CD4-positive, alpha-beta T cell treated with Interleukin-17A for 1 hour (primary cell): ENCODE measurements at places on chromosomes 16 and 17.

DNA sequence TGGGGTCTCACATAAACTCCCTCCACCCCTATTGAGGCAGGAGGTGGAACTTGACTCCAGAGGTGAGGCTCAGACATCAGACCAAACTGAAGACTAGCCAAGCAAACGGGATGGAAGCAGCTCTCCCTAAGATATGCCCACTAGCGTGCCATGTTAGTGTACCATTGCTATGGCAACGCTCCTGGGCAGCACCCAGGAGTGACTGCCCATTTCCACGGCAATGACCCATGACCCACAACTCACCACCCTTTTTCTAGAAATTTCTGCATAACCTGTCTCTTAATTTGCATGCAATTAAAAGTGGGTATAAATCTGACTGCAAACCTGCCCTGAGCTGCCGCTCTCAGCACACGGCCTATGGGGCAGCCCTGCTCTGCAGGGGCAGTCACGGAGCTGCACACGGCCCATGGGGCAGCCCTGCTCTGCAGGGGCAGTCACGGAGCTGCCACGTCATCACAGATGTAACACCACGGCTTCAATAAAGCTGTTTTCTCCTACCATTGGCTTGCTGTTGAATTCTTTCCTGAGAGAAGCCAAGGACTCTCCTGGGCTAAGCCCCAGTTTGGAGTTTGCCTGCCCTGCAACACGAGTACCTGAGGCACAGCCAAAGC is 164.3 kb downstream of the RBFOX3 start:
- DNase-seq = no peak

DNA sequence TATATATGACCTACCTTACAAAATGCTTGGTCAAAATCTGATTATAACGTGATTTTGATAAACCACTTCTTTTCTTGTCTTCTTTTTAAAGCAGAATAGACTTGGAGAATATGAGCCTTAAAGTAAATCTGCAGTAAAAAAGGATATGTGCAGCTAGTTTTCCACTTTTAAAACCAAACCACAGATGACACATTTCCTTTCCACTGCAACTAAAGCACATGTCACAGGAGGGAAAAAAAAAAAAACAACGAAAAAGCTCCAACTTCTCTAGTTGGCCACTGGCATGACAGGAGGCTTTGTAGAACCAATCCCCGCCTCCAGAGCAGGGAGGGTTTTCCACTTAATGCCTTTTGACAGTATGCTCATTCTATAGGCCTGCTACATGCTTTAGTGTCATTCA is at the start of gene EVI2A:
Gene EVI2A, minus strand, starts transcription at position 142 of the 400 bp plus-strand sequence. CDS start 2,609 bp downstream, outside the sequence.
- DNase-seq = peak; percentile 93

- DNase-seq = no peak
Observed at GRCh38 chr17:41848788-41849187, 11.2 kb downstream of the KLHL10 start.

DNA sequence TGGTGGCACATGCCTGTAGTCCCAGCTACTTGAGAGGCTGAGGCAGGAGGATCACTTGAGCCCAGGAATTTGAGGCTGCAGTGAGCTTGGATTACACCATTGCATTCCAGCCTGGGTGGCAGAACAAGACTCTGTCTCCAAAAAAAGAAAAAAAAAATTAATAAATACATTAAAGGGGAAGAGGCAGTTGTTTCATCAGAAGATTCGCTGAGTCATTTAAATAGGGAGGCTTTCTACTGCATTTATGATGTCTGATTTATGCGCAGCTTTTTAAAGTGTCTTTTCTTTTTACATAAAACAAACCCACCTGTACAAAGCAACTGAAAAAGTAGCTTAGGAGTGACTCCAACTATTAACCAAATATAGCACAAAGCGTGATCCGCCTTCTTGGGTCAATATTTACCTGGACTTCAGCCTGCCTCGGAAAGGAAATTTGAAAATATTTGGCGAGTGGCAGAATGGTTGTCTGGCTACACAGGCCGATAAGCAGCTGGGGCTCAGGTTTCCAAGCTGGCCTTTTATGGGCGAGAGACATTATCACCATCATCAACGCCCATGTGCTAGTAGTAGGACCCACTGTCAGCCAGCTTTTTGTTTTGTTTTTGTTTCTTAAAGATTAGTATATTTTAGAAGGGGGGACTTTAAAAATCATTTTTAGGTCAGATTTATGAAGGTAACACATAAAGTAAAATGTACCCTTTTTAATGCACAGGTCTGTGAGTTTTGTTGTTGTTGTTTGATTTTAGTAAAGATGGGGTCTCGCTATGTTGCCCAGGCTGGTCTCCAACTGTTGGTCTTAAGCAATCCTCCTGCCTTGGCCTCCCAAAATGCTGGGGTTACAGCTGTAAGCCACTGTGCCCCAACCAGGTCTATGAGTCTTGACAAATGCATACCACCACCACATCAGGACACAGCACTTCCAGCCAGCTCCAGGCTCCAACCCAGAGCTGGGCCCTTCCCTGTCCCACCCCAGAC is 42.5 kb upstream of the RASD1 start:
- no peak for DNase-seq

- DNase-seq = peak; percentile 36
Observed at GRCh38 chr16:28845293-28845692, 855 bp downstream of the TUFM start.

DNA sequence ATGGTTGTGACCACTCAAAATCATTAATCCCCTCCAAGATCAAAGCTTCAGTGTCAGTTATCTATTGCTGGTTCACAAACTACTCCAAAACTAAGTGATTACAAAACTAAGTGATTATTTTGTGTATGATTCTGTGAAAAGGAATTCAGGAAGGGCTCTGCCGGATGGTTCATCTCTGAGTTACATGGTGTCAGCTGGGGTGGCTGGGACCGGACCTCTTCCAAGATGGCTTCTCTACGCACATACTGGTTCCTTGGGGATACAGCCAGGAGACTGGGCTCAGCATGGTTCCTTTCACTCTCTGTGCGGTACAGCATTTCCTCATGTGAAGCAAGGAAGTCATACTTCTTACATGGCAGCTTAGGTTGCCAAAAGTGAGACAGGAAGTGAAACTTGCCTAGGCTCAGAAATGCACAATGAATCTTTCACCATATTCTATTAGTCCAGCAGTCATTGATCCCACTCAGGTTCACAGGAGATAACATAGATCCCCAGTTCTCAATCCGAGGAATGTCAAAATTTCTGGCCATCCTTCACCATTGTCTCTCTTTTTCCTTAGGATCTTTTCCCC is 97.9 kb upstream of the IRX6 start:
- DNase-seq = no peak

DNA sequence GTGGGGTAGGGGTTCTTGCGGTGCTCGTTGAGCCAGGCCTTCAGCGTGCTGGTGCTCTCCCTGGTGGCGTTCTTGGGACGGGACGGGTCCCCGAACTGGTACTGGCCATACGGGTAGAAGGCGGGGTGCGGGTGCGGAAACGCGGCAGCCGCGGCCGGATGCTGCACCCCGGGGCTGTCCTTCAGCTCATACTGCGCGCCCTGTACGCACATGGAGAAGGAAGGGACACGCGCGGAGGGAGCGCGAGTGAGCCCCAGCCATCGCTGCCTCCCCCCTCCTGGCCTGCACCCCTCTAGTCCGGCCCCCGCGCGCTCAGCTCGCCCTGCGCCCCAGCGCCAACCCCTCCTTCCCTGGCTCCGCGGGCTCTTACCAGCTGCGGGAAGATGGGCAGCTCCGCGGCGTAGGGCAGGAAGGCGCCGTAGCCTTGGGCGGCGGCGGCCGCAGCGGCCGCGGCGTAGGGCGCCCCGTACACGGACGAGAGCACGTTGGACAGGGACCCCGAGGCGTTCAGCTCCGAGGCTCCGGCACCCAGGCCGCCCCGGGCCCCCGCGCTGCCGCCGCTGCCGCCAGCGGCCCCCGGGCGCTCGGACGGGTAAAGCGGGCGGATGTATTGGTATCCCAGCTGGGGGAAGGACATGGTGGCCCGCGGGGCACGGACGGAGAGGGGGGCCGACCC is 1.0 kb downstream of the IRX3 start:
- DNase-seq = no peak

DNA sequence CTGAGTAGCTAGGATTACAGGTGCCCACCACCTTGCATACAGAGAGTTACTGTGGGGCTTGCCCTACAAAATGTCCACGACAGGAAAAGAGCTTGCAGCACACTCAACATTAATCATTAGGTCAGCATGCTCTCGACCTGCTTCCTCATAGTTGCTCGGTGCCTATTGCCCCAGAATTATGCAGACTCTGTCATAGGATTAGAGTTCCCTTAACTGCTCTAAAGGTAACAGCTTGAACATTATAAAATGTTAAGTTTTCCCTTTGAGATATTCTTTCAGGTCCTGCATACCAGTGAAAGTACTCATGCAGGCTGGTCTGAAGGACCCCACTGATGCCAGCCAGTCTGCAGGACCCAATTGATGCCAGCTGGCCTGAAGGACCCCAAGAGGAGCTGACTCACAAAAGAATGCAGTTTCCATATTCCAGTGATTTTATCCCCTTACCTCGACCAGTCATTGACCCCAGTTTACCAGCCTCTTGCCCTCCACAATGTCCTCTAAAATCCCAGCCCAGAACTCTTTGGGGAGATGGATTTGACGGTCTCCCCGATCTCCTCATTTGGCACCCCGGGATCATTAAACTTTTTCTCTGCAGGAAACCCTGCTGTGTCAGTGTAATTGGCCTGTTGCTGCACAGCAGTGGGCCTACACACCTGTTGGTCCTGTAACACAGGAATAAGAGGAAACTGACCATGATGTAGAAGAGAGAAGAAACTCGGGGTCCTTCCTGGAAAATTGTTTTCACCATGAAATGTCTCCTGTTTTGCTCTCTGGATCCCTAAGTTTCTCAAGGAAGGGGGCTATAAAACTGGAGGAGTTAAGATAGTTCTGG is 10.6 kb downstream of the ICAM2 start:
- DNase-seq = no peak

GRCh38 chr16:10332775-10333174 is 53.1 kb upstream of the ATF7IP2 start:
- no peak for DNase-seq

DNA sequence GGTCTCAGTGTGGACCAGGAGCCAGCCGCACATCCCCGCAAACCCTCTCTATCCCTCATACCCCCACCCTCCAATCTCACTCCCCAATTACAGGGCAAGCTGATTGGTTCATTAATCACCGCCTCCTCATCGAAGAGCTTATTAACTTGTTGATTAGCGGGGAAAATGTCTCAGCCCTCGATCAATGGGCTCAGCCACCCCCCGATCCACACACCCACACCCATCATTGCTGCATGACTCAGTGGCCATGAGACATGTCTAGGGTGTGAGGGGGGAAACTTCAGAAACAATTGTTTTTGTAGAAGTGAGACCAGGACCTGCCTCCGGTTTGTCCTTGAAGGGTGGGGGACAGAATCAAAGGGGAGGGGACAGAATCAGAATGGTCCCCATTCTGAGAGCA is 2.5 kb upstream of the PYY start:
- no peak for DNase-seq

GRCh38 chr17:70542876-70543275 is 373.5 kb downstream of the KCNJ2 start:
- no peak for DNase-seq

GRCh38 chr16:424033-424622 is 1.3 kb upstream of the RAB11FIP3 start:
- no peak for DNase-seq

- no peak for DNase-seq
Observed at GRCh38 chr17:35569405-35569804, 8.8 kb upstream of the SLFN14 start.

DNA sequence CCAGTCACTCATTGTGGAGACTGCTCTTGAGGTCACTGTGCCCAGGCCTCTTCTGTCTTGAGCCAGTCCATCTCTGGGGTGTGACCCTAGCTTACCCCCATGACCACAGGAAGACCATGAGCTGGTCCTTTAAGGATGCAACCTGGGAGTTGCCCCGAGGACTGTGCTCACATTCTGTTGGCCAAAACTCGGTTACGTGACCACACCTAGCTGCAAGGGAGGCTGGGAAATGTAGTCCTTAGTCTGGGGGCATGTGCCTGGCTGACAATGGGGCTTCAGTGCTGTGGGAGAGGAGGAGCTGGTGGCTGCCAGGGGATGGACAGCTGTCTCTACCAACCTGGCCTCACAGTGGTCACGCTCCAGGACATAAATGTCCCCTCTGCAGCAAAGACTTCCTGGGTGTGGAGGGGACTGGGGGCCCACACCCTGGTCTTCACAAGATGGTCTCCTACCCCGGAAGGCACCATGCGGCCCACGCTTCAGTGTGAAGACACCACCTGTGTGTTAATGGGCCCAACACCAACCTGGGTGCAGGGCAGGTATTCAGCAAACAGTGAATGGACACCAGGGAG is 55.4 kb downstream of the JPH3 start:
- peak; percentile 7 for DNase-seq

DNA sequence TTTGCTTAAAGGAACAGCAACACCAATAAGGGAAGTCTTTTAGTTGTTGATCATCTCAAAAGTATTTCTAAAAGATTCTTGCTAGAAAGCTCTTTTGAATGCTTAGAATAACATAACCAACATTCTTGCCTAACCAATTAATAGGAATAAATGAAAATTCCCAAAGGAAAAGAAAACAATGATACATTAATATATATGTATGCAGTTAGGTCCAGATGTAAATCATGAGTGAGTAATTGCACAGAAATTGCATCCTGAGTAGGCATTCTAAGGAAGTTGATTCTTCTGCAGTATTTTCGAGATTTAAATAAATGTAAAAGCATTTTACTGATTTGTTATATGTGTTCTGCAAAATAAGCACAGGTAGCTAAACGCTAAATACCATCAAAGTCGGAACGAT is 22.1 kb downstream of the COX10 start:
- no peak for DNase-seq

- no peak for DNase-seq
Observed at GRCh38 chr16:67598527-67598926, 36.2 kb downstream of the CTCF start.

DNA sequence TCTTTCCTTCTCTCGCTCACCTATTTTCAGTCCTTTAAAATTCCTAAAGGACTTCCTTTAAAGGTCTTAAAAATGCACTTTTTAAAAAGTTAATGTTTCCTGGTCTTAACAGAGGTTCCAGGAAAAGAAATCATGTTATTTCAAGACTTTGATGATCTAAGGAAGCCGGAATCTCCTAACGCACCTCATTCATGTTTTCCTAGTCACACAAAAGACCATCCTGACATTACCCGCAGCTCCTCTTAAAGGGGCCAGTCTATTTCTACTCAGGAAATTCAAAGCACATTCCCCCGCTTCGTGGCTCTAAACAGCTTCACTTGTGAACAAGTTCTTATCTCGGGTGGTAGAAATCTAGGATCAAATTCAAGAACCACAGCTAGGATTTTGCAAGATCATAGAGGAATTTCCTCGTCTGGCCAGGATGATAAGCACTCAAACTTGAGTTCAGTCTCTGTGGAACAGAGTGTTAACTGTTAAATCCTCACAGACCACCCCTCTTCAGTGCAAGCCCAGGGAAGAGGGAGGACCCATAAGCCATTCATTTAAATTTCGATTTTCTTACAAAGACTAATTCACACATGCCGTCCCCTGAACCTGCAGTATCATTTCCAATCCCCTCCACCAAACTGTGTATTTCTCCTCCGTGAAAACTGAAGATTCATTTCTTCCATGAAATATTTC is 137.1 kb upstream of the AXIN2 start:
- DNase-seq = no peak

DNA sequence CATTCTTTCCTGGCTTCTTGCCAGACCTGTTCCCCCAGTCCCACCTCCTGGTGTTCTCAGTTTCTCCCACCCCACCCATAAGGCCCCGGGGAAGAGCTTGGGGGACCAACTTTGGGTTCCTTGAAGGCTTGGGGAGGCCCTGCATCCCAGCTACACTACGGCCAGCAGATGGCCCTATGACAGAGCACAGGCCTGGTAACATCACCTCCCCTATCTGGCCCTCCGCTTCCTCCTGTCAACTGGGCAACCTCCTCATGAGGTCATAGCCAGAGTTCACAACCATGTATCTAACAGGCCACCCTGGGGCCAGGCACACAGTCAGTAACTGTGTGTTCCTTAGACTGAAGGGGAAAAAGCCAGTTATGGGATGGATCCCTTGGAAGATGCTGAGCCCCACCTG is 31.4 kb downstream of the MYO15A start:
- DNase-seq = no peak
